Heart right ventricle (tissue), 16 donors: ENCODE measurements at places on chromosomes 5 and 9. TPM values are rescaled to one million over a fixed set of nuclear protein-coding genes. Genes with fewer than 3 reads are reported as not detected.

The SV2C gene
- 0.38 TPM for total RNA-seq

The KLF4 gene
- 32.2 TPM for total RNA-seq

The SPINK7 gene
- total RNA-seq: not detected

The PCDHGB4 gene
- total RNA-seq: 7.9 TPM

The IL33 gene
- total RNA-seq: 20.5 TPM

The CORO2A gene
- 0.90 TPM for total RNA-seq

The WNK2 gene
- total RNA-seq: 216 TPM

The LURAP1L gene
- total RNA-seq: 2.6 TPM

The TLR4 gene
- 12.6 TPM for total RNA-seq

The PRRX2 gene
- total RNA-seq: 0.94 TPM

The TPD52L3 gene
- not detected for total RNA-seq

The GM2A gene
- 30.5 TPM for total RNA-seq

DNA sequence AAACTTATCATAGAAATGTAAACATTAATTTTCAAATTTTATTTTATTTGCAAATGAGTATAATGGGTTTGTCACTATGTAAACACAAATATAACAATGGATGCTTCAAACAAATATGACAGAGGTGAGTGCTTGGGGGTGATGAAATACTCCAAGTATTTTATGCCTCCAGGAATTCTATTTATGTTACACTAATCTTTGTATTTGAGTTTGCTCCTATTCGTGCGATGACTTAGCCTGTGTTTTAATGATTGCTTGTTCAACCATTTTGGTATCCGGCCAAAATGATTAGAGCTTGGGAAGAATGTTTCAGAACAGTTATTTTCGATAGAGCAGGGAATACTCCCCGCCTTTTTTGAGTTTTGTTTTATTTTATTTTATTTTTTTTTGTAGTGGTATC lies 5.0 kb downstream of the DMRT2 start:
- no peak for DNase-seq

DNA sequence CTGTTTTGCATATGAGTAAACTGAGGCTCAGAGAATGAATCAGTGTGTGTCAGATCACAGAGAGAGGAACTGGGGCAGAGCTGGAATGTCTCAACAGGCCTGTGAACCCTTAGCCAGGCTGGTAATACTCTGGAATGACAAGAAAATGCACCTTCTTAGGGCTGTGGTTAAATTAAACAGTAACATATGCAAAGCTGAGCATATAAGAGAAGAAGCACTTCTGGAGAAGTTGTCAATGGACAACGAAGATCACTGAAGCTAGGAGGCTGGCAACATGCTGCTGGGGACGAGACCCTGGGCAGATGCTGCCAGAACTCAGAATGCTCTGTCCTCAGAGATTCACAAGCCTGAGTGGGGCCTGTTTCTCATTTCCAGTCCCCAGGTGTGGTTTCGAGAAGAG lies 64.6 kb upstream of the EPB41L4B start:
- no peak for DNase-seq

GRCh38 chr5:3343911-3344310 lies 251.7 kb upstream of the IRX1 start:
- DNase-seq: no peak

GRCh38 chr9:125999504-125999881 lies 252.3 kb downstream of the PBX3 start:
- DNase-seq: no peak

- DNase-seq: no peak
Measured at GRCh38 chr9:102355982-102356381, 617.5 kb upstream of the GRIN3A start.

- DNase-seq: no peak
Measured at GRCh38 chr9:4674783-4675182, 4.6 kb upstream of the CDC37L1 start.

- no peak for DNase-seq
Measured at GRCh38 chr9:84793251-84793650, 123.7 kb downstream of the NTRK2 start.

DNA sequence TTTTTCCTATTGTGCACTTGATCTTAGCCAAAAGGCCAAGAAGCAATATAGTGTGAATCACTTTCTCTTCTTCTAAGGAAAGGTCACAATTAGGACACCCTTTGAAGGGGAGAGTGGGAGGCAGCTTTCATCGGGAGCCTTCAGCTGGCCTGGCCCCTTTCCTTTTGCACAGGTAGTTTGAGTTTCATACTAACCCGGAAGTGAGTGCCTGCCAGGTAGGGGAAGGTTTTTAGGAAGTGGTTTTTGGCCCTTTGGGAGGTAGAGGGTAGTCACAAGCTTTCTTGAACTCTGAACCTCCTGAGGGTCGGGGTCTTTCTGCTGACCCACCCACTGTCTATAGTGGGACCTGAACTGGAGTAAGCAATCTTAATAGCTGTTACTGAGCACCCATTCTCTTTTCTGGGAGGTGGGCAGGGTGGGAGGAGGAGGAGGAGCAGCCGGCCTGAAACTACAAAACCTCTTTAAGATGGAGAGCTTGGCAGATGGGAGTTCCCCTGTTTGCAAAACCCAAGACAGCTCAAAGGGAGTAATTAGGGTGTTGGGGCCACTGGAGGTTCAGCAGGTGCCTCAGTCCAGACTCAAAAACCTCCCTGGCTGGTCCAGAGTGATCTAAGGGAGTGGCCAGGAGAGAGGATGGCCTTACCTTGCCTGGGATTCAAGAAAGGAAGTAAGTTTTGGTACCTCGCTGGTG lies 6.0 kb downstream of the LARP1 start:
- DNase-seq: no peak

- no peak for DNase-seq
Measured at GRCh38 chr5:136006761-136007251, 22.0 kb upstream of the TGFBI start.

GRCh38 chr9:111842313-111842712 lies 47.6 kb upstream of the SHOC1 start:
- DNase-seq: no peak

- DNase-seq: no peak
Measured at GRCh38 chr9:133705576-133705975, 32.6 kb downstream of the SARDH start.

- no peak for DNase-seq
Measured at GRCh38 chr5:180604271-180604670, 13.0 kb upstream of the SCGB3A1 start.

DNA sequence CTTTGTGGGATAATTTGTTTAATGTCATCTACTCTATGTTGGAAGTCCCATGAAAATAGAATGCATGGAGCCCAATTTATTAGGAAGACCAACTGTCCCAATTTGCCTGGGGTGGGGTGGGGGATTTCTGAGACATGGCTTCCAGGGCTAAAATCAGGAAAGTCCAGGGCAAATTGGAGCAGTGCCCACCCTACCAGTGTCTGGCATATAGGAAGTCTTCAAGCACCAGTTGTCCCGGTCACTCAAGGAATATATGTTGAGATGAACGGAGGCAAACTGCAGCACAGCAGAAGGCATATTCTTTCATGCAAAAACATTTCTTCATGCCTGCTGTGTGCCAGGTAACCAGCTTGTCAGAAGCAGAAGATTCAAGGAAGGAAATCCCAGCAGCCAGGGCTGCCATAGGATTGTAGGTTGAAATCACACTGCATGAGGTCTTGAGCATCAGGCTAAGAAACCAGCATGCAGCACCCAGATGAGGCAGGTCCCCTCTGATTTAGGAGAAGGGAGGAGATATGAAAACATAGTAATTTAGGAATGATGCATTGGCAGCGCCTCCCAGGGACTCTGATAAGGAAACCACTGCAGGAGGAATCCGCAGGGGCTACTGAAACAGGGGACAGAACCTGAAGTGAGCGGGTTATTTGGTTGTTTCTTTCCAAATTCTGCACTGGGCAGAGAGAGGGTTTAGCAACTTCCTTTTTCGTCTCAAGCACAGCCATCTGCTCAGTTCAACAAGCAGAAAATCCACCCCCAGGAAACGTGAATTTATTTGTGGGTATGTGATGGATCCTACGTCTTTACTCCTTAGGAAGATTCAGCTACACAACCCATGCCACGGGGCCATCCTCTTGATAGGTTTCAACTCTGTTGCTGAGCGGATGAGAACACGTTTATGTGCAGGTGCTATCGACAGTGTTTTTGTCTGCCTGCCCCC lies 112.6 kb upstream of the CPEB4 start:
- DNase-seq: no peak

DNA sequence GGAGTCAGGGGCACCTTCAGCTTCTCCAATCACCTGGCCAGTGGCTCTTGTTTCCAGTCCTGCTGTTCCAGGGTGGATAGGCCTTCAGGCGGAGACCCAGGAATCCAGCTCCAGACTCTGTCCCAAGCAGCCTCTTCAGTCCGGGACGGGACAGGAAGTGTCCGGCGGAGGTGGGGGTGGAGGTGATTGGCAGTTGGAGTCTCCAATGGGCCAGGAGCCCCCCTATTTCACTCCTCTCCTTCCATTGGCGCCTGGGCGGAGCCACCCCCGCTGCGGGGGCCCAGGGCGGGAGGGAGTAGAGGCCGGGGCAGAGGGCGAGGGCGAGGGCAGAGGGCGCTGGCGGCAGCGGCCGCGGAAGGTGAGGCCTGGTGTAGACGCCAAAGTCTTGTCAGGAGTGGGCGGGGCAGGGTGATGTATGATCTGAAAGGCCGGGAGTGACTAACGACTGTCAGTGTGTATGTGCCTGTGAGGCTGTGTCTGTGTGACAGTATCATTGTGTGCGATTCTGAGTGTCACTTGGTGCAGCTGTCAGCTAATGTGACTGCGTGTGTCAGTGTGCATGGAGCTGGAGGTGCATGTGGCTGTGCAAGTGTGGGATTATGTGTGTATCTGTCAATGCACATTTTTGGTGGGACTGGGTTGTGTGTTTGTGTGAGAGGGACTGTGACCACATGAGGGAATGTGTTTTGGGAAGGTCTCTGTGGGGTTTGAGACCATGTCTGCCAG lies at the start of gene IL11RA:
Gene IL11RA (plus strand): TSS at position 310 of the 726 bp plus-strand sequence. CDS start 3,033 bp downstream, outside the sequence.
- peak; percentile 91 for DNase-seq

- no peak for DNase-seq
Measured at GRCh38 chr9:82489201-82489821, 500.7 kb downstream of the SPATA31D1 start.

DNA sequence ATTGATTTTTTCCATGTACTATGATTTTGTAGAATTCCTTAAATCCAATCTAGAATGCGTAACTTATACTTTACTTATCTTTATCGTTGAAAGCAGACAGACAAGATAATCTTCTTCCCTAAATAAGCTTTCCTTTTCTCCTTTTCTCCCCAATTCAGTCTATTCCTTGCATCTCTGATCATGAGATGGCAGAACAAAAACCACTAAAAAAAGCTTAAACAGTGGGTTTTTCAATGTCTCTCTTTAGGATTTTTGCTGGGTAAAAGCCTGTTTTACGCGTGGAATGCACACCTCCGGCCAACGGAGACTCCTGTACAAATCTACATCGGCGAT lies 755 bp downstream of the CDKN2B start:
- no peak for DNase-seq

DNA sequence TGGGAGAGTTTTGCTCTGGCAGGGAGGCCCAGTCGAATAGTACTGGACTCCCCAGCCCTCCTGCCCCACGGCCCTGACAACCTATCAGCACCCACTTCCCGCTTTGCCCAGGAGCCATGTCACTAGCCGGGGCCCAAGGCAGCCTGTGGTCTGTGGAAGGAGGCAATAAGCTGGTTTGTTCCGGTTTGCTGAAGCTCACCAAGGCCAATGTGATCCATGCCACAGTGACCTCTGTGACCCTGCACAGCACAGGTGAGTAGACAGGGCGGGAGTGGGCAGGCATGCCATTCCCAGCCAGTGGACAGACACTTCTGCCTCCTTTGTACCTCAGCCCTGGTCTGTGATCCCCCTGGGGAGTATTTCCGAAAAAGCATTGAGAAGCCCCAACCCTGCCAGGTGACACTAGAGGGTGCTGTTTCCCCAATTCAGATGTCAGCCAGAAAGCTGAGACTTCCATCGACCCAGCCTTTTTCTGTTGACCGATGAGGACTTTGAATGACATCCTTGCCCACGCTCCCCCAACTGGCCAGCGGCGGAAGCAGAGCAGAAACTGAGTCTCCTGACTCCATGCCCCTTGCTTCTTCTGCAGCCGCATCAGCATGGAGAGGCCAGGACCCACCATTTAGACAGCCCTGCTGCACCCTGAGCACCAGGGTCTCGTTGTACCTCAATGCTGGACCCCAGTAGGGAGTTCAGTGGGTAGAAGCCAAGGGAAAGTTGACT lies 9.6 kb downstream of the PCYOX1L start:
- peak; percentile 75 for DNase-seq

GRCh38 chr5:160524827-160525226 lies 103.2 kb downstream of the PTTG1 start:
- no peak for DNase-seq

GRCh38 chr5:142100307-142100706 lies 8.3 kb upstream of the NDFIP1 start:
- no peak for DNase-seq

- DNase-seq: no peak
Measured at GRCh38 chr5:174599992-174600391, 124.4 kb upstream of the MSX2 start.

DNA sequence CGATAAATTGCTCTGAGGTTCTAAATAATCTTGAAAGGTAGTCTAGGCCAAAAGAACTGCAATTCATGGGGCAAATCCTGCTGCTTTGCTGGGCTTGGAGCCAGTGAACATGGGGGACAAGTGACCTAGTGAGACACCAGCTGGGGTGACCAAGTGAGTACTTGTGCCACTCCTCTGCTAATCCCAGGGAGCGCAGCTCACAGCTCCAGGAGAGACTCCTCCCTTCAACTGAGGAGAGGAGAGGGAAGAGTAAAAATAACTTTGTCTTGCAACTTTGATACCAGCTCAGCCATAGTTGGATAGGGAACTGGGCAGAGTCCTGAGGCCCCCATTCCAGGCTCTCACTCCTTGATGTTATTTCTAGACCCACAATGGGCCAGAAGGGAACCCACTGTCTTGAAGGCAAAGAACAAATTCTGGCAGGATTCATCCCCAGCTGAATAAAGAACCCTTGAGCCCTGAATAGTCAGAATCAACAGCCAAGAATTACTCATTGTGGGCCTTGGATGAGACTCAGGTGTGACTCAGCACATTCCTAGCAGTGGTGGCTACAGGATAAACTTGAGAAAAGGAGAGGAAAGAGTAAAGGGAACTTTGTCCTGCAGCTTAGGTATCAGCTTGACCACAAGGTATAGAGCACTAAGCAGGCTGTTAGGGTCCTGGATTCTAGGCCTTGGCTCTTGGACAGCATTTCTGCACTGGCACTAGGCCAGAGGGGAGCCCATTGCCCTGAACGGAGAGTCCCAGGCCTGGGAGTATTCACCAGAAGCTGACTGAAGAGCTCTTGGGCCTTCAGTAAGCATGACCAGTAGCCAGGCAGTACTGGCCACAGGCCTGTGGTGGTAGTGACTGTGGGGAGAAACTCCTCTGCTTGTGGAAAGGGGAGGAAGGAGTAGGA lies 288.3 kb upstream of the CDH18 start:
- no peak for DNase-seq

- no peak for DNase-seq
Measured at GRCh38 chr9:134716067-134716466, 74.5 kb downstream of the COL5A1 start.

DNA sequence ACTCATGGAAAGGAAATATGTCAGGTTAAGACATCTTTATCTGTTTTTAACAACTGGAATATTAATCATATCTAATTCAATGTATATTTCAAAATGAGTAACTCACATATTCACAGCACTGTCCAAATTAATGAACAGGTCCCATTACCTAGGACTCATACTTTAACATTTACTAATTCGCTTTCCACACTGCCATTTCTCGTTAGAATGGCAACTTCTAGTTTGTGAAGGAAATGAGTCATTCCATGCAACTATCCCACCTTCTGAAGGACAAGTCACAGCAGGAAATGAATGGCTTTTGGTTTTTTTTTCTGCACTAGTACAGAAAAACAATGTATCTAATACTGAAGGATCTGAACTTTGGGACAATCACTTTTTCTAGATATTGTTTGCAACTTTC lies 24.6 kb upstream of the IFNK start:
- DNase-seq: no peak

GRCh38 chr9:86061972-86062739 lies 37.2 kb downstream of the GOLM1 start:
- DNase-seq: no peak

GRCh38 chr5:67998709-67999261 lies 216.8 kb upstream of the PIK3R1 start:
- peak; percentile 44 for DNase-seq
